Stimulated activated CD4-positive, alpha-beta T cell treated with anti-CD3 and anti-CD28 coated beads, Interleukin-2, amount 100 ng/mL, for 24 hours (primary cell): ENCODE measurements at places on chromosomes 7 and 10.

DNA sequence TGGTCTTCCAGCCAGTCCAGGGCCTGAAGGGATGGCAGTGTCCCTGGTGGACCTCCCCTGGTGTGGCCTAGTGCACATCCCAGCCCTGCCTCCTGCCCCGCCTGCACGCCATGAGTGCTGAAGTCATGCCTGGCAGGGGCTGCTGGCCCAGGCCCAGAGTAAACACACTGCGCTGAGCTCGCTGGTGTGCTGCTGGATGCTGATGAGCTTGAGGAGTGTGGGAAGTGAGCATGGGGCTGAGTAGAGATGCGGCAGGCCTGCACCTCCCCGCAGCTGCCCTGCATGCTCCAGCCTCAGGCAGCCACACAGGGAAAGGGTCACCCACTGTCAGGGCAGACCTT is 43.2 kb downstream of the HTRA1 start:
- DNase-seq, result no peak

DNA sequence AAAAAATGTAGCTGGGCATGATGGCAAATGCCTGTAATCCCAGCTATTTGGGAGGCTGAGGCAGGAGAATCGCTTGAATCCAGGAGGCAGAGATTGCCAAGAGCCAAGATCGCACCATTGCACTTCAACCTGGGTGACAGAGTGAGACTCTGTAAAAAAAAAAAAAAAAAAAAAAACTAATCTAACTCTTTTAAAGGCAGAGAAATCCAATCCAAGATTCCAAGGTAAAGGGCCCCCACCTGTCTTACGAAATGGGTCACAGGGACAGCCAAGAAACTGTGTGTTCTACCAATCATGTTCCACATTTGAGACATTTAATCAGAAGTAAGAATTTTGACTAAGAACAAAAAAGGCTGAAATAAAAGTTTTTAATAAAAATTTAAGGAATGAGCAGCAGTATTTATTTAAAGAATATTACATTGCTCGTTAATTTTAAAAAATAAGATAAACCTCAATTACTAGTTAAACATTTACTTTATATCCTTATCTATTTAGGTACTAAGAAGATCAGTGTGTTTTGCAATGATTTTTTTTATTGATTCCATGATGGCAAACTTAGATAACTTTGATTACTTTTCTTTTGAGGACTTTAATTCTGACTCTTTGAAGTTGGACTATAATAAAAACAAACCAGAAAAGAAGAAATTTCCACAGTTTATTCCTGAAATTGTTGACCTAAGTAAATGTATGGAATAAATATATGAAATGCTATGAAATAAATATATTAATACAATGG is 6.7 kb upstream of the OAT start:
- DNase-seq, result no peak

- no peak for DNase-seq
Measured at GRCh38 chr10:48684792-48685623, at the start of gene WDFY4. Gene WDFY4 (plus strand): TSS chr10:48684873. CDS start chr10:48709733, 24,860 bp downstream.

DNA sequence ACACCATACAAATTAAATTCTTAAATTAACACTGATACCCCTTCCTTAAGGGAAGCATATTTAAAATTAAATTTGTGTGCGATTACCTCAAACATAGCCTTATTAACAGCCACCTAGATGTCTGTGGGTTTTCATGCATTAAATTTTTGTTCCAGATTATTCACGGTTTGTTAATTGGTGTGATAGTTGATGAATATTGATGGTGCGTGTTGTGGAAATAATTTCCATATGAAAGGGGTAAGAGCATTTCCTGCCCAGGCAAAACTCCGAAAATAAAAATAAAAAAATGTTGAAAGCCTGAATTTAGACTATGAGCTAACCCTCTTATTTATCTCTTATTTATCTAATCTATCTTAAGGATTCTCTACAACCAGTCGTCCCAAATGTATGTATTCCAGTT is 679.3 kb upstream of the CELF2 start:
- DNase-seq, result no peak

DNA sequence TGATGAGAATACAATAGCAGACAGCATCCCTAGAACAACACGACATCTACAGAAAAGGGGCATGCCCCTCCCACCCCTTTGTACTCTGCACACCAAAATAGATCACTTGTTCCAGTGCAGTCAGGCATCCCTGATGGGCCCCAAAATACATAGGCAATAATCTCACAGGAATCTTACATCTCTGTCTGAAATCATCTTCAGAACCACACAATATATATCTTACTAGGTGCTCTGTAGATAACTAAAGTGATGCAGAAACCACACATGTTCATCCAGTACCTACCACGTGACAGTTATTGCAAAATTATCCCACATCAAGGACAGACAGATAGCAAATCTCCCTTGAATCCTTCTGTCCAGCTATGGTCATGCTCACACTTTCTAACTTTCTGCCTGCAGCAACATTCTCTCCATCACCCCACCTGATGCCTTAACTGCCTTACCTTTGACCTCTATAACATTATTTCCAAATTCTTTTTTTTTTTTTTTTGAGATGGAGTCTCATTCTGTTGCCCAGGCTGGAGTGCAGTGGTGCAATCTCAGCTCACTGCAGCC is 30.7 kb downstream of the ST8SIA6 start:
- no peak for DNase-seq

- no peak for DNase-seq
Measured at GRCh38 chr7:158126661-158127060, 461.0 kb downstream of the PTPRN2 start.

- DNase-seq, result no peak
Measured at GRCh38 chr10:62654966-62655336, 149.6 kb upstream of the ADO start.

DNA sequence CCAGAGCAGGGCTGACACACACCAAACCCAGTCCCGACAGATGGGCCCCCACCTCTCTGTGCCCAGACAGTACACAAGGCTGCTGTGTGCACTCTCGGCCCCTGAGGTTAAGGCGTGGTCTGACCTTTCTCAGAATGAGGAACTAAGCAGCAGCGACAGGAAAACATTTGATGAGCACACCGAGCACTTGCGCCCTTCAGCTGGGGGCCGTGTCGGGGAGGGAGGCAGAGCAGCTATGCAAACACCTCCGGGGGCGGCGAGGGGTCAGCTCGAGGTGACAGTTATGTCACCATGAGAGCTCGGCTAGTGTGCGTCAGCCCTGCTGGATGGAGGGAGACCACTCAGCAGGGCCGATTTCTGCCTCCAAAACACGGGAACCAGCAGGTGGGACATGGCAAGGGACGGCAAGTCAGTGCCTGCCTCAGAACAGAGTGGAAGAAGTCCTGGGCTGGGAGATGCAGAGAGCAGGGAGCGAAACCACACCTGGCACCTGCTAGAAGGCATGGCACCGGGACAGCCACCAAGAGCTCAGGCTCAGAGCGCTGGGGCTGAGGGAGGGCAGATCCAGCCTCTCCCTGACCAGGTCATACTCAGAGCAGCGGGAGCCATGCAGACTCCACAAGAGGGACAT is 57.4 kb downstream of the CHST15 start:
- no peak for DNase-seq

GRCh38 chr7:141649137-141649864 is 52.7 kb downstream of the DENND11 start:
- DNase-seq, result no peak

DNA sequence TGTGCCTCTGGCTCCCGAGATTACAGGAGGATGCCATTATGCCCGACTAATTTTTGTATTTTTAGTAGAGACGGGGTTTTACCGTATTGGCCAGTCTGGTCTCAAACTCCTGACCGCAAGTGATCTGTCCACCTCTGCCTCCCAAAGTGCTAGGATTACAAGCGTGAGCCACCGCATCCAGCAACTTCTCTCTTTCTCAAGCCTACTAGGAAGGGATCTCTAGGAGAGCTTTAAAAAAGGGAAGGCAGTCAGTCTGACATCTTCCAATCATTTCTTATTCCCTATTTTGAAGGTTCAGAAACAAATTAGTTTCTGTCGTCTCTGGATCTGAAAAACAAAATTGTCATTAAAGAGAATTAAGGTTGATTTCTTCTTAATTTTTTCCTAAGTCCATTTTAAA is 2.5 kb upstream of the TMEM26 start:
- no peak for DNase-seq

- DNase-seq, result peak; percentile 14
Measured at GRCh38 chr10:133391761-133392518, 2.0 kb upstream of the MTG1 start.

- no peak for DNase-seq
Measured at GRCh38 chr10:101351477-101351876, 2.5 kb upstream of the BTRC start.

DNA sequence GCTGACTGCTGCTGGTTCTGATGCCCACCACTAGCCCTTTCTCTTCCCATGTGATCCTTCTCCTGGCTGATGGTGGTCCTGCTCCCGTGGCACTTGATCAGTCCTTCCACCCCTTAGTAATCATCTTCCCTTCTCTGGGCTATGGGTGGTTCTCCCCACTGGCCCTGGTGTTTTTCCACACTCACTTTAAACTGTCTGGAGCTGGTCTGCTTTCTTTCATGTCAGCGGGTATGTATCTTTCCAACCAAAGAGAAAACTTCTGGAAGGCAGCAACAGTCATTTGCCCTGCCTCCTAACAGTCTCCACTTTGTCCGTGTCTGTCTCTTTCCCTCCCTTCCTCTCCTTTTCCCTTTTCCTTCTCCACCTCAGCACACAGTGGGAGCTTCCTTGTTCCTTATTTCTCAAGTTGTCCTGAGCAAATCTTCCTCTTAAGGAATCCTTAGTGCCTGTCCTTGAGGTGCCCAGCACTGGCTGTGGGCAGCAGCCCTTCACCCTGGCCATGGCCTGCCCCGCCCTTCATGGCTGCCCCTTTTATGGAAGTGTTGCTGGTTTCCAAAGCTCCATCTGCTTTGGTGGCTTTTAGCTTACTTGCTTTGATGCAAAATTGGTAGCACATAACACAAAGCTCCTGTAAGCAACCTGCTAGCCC is 189.0 kb downstream of the TCF7L2 start:
- DNase-seq, result no peak

DNA sequence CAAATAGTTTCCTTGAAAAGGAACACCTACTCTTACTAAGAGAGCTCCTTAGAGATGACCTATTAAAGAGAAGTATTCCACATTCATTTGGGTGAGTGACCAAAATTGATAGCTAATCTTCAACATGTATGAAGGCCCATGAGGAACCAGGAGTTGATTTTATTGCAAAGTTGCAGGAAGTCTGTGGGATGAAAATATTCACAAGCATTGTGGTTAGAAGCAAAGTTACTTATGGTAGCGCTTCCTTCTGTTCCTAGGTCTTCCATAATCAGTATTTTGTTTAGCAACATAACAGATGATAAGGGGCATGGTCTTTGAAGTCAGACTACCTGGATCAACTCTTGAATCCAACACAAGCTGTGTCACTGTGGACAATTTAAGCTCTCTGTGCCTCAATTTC is 164.5 kb downstream of the DGKB start:
- no peak for DNase-seq

- no peak for DNase-seq
Measured at GRCh38 chr10:88968391-88968790, 15.8 kb upstream of the ACTA2 start.

GRCh38 chr7:30062587-30062986 is 34.4 kb downstream of the PLEKHA8 start:
- no peak for DNase-seq

- DNase-seq, result no peak
Measured at GRCh38 chr7:35495377-35495776, 199.6 kb downstream of the HERPUD2 start.

DNA sequence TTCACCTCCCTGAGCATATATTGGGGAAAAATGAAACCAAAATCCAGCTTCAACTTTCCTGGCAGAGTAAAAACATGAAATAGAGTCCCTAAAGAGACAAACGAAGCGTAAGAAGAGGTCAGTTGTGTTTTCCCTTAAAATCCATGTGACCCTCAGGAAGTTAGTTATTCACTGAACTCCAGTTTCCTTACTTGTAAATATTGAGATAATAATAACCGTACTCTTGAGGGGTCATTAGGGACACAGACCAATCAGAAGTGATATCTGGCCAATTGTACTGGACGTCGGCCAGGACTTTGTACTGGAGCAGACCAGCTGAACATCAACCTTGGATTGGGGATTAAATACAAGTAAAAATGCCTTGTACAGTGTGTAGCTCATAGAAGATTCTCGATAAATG is 167.0 kb downstream of the GATA3 start:
- DNase-seq, result no peak

DNA sequence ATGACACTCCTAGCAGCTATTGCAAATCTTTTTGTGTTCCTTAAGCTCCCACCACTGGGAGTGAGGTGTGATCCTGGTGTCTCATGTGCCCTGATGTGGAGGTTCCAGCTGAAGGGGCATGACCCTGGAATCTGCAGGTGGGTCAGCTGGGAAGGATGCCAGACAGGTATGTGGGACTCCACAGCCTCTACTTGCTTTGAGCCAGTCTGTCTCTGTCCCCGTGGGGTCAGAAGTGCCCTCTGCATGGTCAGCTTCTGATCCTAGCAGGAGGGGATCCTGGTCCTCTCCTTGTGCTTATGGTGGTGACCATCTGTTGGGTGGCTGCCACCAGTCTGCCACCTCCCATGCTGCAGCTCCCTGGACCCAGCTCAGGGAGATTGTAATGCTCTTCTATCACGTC is 51.1 kb upstream of the COMTD1 start:
- no peak for DNase-seq

- DNase-seq, result no peak
Measured at GRCh38 chr7:80722616-80723195, 84.3 kb downstream of the CD36 start.

DNA sequence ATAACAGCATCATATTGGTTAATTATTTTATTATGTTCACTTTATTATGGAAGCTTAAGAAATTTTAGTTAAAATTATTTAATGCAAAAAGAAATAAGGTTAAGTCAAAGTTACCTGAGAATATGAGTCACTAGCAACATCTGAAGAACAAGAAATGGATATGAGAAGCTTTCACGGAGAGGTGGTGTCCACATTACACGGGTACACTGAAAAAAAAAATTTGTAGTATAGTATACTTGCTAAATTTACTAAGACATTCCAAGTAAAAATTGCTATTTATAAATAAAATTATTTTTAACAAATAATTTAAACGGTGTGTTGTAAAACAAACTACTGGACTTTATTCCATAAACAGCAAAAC is 63.9 kb downstream of the DPY19L1 start:
- DNase-seq, result no peak

GRCh38 chr7:39605087-39605486 is 18.3 kb upstream of the RALA start:
- no peak for DNase-seq

DNA sequence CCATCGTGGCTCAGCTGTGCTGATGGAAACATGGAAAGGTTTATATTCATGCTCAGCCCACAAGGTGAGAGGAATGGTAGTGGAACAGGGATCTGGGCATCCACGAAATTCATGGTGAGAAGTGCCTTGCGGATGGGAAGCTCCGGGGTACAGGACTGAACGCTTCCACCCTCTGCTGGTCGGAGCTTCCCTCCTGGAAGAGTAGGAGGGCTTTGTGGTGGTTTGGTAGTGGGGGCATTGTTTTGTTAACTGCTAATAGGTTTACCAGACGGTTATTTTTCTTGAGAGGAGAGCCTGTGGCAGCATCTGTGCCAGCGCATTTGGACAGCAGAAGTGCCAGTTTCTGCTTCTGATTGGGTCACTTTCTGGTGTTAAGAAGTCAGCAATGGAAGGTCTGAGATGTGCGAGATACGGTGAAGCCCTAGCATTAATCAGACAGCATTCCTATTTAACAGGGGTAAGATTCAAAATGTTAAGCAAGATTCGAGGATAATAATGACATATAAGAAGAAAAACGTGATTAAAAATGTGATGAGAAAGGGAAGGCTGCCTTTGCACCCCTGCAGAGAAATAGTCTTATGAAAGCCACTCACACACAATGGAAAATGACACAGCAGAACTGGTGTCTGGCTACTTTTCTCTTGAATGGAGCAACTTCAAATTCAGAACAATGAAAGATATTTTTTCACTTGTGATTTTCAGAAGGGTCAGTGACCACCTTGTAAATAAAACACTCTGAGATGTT is 17.7 kb downstream of the ABCA13 start:
- no peak for DNase-seq

GRCh38 chr10:59904426-59905065 is 1.8 kb downstream of the CCDC6 start:
- no peak for DNase-seq
